ENCODE measurements at places on chromosomes 2 and 18. TPM values are rescaled to one million over a fixed set of nuclear protein-coding genes. Genes with fewer than 3 reads are reported as not detected.

CD8B2 gene
- not detected for total RNA-seq

ARHGAP25 gene
- total RNA-seq: 0.35 TPM

CCDC150 gene
- 3.2 TPM for total RNA-seq

DNA sequence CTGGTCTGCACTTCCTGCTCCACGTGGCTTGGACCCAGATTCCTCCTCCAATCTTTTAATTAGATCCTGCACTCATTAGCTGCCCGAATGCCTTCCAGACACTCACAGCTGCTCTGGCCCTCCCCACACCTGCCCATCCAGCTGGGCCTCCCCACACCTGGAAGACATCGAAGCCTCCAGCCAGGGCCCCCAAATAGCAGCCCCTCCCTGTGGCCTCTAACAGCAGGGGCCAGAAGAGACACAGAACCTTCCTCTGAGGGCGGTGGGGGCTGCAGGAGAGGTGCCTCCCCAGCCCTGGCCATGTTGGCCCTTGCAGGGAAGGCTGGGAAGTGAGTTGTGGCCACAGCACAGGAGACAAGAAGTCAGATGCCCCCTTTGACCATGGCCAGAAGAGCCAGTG lies 252.8 kb downstream of the DYSF start:
- DNase-seq: no peak

DNA sequence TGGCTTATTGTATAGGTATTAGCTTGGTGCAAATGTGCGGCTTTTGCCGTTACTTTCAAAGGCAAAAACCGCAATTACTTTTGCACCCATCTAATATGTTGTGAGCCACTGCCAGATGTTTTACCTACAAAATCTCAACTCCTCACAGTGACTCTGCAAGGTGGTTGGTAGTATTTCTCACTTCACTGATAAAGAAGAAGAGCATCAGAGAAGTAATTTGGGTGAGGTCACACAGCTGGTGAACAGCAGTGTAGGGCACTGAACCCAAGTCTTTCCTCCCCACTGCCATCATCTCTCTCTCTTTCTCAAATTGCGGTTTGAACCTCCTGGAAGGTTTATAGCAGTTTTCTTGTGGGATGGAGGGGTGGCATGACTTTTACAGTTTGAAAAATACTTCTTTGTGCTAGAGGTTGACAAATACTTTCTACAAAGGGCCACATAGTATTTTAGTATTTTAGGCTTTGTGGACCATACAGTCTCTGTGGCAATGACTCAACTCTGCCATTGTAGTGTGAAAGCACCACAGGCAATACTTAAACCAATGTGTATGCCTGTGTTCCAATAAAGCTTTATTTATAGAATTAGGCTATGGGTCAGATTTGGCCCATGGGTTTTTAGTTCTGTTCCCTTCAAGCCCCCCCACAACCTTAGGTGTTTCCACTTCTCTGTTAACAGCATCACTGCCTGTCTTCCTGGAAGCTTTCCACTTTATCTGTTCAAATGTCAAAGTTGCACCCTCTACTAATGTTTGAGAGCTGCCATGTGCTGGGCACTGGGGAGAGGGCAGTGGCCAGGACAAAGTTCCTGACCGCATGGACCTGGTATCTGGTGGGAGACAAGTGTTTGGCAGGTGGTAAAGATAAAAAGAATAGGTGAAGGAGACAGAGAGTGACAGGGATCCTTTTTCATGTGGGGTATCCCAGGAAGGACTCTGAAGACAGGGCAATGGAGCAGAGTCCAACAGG lies 30.1 kb downstream of the FHOD3 start:
- no peak for DNase-seq

Data from renal cortical epithelial cell (primary cell).